ENCODE measurements at places on chromosomes 3 and 15. TPM values are rescaled to one million over a fixed set of nuclear protein-coding genes. Genes with fewer than 3 reads are reported as not detected.

GRCh38 chr15:44082558-44083157 lies 112.4 kb downstream of the FRMD5 start:
- no peaks in the 10 kb centered on the region for H3K4me1 ChIP-seq
- H3K27me3 ChIP-seq: peaks cover 43% of the 10 kb centered on the region
- H3K27ac ChIP-seq: no peak overlapping the region
- no peaks in the 10 kb centered on the region for H3K36me3 ChIP-seq
- DNase-seq: no peak

GRCh38 chr3:179272385-179272784 lies 21.5 kb upstream of the KCNMB3 start:
- no peaks in the 10 kb centered on the region for H3K36me3 ChIP-seq
- H3K27me3 ChIP-seq: peaks cover 8% of the 10 kb centered on the region
- no peak overlapping the region for H3K27ac ChIP-seq
- H3K4me1 ChIP-seq: peaks cover 1% of the 10 kb centered on the region

- no peak overlapping the region for H3K4me3 ChIP-seq
- no peaks in the 10 kb centered on the region for H3K27me3 ChIP-seq
- H3K27ac ChIP-seq: no peak overlapping the region
- no peaks in the 10 kb centered on the region for H3K36me3 ChIP-seq
These were observed 390.6 kb upstream of the SEMA6D start for GRCh38 chr15:47326410-47327333.

DNA sequence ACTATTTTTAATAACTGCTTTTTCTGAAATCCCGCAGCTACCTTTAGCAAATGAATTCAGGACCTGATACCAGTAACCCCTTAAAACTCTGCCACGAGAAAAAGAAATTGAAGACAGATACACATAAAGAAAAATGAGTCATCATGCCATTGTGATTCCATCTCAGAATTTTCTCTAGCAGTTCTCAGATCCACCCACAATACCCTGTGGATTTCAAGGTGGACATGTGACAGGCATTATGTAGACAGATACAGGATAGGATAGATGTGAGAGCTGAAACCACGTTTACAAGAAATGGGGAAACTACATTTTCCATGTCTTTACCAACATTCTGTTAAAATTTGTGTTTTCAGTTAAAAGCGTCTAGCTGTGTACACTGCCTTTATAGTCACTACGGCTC lies 291.9 kb upstream of the NR2F2 start:
- no peak for DNase-seq
- H3K36me3 ChIP-seq: no peaks in the 10 kb centered on the region
- peaks cover 8% of the 10 kb centered on the region for H3K4me1 ChIP-seq
- H3K27me3 ChIP-seq: peaks cover 68% of the 10 kb centered on the region
- H3K4me3 ChIP-seq: no peak overlapping the region
- H3K27ac ChIP-seq: no peak overlapping the region

DNA sequence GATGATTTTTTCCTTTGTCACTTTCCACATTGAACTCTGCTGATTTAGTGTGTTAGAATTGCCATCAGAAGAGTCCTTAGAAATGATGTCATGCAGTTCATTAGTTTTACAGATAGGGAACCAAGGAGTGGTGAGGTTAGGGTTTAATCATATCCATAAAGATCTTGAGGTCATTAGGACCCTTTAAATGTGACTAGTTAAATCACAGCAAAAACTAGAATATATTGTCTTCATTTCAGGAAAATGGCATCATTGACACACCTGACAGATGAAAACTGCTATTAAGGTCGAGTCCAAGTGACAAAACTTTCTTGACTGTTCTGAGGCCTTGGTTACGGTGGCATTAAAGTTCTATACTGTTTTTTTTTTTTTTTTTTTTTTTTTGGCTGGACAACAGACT lies 50.5 kb downstream of the MBNL1 start:
- DNase-seq: no peak
- no peaks in the 10 kb centered on the region for H3K27me3 ChIP-seq
- no peak overlapping the region for H3K27ac ChIP-seq
- peaks cover 60% of the 10 kb centered on the region for H3K4me1 ChIP-seq
- H3K36me3 ChIP-seq: peaks cover 29% of the 10 kb centered on the region
- H3K4me3 ChIP-seq: no peak overlapping the region

DNA sequence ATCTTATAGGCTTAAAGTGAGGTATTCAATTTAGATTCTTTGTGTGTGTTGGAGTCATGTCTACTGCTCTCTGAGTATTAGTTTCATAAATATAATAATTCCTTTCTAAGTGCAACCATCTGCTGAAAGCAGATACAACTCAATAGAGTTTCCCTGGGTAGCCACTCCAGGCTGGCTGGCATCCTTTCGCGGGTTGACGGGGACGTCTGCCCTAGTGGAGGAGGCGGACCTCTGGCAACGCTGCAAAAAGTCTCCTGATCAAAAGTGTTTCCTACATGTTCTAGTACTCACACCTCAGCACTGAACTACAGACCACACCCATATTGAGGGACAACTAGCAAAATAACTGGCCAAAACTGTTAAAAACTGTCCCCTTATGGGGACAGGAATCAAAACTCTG lies 2.5 kb downstream of the MOBP start:
- no peak overlapping the region for H3K27ac ChIP-seq
- DNase-seq: no peak
- no peaks in the 10 kb centered on the region for H3K4me1 ChIP-seq
- H3K36me3 ChIP-seq: no peaks in the 10 kb centered on the region
- H3K27me3 ChIP-seq: peaks cover 24% of the 10 kb centered on the region

- H3K27ac ChIP-seq: no peak overlapping the region
- no peaks in the 10 kb centered on the region for H3K4me1 ChIP-seq
- no peaks in the 10 kb centered on the region for H3K36me3 ChIP-seq
- no peak for DNase-seq
These were observed 71.8 kb upstream of the TMEM108 start for GRCh38 chr3:132966374-132966773.

Gene GHSR
- not detected for total RNA-seq

Gene CD80
- total RNA-seq: 15.2 TPM
